ENCODE measurements at places on chromosomes 2 and 18.

DNA sequence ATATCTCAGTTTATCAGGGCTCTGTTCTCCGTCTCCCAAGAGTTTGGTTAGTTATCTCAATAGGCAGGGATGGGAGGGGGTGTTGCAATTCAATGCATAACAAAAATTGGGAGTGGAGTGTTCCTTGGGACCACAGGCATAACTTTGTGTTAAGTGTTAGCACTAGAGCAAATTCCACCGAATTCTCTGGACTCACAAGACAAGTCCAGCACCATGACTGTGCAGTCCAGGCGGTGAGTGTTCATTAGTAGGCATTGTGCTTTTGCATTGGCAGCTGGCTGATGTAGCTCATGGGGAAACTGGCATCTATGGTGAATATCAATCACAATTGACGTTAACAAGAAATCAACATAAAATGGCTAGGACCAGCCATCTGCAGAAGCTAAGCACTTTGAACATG, 79.0 kb upstream of the CABLES1 start:
- DNase-seq: no peak

DNA sequence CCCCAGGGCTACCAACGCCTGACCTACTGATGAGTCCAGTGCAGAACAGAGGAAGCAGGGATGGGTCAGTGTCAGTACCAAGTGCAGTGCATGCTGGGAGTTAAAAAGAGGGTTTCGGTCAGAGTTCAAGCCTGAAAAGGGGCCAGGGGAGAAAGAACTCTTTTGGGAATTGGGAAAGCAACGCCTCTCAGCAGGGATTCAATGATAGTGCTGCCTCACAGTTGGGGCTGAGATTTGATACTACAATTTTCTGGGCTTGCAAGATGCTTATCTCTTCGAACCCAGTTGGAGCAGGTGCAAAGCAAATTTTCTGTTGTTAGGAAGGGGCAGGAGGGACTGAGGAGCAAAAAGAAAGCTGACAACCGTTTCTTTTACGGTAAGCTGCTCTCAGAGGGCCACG, 82.6 kb downstream of the CERKL start:
- no peak for DNase-seq

DNA sequence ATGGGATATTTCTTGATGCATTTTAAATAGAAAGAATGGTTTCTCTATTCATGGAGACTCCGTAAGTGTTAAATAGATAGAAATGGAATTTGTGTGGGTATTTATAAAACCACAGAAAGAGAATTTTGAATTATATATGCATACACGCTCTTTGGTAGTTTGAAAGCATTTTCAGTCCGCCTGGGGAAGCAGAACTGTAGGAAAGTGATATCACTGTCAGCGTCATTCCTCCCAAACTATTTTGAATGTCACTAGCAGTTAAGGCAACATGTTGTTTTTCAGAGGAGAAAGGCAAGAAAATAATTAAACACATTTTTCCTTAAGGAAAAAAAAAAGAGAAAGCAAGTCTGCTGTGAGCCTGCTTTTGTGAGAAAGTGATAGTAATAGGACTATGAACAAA, 8.7 kb upstream of the ERMN start:
- DNase-seq: no peak

GRCh38 chr18:29157905-29158304, 981.0 kb upstream of the CDH2 start:
- no peak for DNase-seq

DNA sequence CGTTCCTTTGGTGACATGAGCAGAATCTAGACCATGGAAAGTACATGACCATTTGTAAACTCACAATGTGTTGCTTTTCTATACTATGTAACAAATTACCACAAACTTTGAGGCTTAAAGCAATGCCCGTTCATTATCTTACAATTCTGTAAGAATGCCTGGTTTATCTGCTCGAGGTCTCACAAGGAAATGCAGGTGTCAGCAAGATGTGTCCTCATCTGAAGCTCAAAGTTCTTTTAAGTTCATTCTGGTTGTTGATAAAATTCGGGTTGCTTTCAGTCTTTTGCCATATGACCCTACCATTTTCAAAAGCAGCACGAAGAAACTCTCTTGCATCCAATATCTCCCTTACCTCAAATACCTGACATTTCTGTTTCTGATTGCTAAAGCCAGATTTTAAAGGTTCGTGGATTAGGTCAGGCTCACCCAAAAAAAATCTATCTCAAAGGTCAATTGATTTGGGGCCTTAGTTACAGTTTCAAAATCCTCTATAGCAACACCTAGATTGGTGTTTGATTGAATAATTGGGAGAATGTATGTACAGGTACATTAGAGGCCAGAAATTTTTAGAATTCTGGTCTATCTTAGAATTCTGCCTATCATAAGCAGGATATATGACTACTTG, 125.9 kb downstream of the TMEM131 start:
- no peak for DNase-seq

DNA sequence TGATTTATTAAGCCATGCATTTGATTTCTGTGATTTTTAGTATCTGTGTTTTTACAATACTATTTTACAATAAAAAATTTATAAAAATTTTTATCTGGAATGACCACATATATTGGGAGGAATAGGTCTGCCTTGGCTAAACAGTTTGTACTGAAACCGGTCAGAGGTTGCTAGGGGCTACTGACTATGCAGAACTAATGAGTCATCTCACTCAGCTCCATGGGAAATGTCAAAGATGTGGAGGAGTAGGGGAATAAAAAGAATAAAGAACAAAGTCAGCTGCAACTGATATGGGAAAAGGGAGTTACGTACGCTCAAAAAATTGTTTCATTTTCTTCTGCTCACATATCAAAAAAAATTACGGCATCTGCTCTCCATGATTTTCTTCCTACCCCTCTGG, 8.6 kb upstream of the TMEM163 start:
- no peak for DNase-seq

DNA sequence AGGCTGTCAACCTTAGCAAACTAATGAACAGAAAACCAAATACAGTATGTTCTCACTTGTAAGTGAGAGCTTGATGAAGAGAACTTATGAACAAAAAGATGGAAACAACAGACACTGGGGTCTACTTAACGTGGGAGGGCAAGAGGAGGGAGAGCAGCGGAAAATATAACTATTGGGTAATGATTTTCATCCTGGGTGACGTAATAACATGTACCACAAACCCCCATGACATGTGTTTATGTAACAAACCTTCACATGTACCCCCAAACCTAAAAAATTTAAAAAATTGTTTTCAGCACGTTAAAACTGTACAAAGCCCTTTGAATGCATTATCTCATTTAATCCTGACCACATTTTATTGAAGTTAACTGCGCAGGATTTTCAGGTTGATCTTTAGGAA, 64.9 kb upstream of the RBMS1 start:
- DNase-seq: no peak

- no peak for DNase-seq
These were observed 156.3 kb upstream of the CCDC68 start for GRCh38 chr18:55115606-55116005.

DNA sequence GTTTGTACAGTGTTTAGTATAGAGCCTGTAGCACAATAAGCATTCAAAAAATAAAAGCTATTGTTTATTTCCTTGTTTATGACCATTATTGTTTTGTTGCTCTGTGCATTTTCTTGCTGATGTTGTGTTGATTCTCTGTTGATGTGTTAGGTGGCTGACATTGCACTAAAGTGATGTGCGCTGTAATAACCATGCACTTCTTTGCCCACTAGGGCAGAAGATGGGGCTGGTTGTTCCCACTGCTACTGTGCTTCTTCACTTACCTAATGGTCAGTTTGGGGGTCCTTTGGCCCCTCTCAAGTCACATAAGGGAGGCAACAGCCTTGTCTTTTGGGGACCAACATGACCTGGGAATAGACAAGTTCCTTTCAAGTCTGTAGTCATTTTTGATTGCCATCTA, 6.0 kb downstream of the SCG2 start:
- no peak for DNase-seq

GRCh38 chr18:22018366-22018765, 151.0 kb upstream of the GATA6 start:
- DNase-seq: no peak

- no peak for DNase-seq
These were observed 750.2 kb downstream of the CCDC85A start for GRCh38 chr2:56933976-56934375.

DNA sequence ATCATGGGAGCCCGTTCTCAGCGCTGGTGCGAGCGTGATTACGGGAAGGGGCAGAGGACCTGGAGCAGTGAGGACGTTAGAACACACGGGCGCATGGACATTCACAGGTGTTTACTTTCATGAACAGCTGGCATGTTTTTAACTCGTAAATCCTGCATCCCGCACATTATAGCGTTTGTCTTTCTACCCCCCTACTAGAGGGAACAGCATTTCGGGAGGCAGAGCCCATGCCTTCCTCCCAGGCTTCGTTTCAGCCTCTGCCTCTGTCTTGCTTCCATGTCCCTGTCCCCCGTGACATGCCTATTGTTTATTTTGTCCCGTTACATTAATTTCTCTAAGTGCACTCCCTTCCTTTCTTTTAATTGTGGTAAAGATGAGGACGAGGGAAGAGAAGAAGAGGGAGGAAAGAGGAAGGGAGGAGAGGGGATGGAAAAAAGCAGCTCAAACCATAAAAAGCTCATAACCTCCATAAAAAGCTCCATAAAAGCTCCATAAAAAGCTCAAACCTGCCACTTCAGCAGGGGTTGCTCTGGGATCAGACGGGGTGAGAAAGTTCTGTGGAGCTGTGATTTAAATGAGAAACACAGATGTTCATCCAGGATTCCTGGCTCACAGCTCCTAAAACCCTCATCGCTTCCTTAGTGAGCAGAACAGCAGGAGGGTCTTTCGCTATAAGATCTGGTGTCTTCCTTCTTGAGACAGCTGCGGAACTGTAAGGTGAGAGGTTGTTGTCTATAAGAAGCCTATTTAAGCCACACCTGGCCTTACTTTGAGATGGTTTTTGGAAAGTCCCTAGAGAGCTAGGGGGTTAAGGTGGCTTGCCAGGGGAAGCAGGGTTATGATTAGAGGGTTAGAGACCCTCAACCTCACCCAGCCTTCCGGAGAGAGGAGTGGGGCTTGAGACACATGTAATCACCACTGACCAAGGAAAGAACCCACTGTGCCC, 66.6 kb upstream of the SNTG2 start:
- DNase-seq: no peak

DNA sequence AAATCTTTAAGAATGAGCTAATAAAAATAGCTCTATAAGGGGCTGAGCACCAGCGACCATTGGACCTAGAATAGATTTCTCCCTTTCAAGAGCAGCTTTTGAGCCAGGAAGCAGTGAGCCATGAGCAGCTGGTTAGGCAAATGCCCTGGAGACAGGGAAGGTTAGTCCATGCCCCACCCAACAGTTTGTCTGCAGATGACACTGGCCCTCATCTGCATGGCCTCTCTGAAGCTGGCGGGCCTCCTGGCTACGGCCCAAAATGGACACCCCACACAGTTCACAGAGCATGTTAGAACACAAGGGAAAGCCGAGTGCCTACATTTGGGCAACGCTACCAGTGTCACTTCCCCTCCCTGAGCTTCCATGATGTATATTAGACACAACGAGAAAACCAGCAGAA, 201.1 kb downstream of the MGAT5 start:
- no peak for DNase-seq

- DNase-seq: no peak
These were observed 165.2 kb upstream of the KLF7 start for GRCh38 chr2:207330912-207331311.

GRCh38 chr2:165112133-165112573, 91.7 kb downstream of the SCN3A start:
- no peak for DNase-seq

DNA sequence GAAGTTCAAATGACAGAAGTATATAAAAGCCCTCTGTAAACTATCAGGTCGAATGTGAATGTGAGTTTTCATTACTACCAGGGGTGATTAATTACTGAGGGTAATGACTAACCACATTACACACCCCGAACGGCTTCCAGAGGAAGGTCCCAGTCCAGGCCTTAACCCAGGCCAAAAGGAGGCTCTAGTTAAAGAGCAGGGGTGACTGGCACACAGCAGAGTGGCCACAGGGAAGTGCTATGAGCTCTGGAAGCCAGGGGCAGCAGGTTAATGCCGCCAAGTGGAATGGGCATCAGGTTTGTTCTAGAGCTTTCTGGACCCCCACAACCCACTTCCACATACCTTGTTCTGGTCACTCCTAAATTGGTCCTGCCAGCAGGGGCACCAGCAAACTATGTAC, 87.7 kb downstream of the BCL11A start:
- no peak for DNase-seq

DNA sequence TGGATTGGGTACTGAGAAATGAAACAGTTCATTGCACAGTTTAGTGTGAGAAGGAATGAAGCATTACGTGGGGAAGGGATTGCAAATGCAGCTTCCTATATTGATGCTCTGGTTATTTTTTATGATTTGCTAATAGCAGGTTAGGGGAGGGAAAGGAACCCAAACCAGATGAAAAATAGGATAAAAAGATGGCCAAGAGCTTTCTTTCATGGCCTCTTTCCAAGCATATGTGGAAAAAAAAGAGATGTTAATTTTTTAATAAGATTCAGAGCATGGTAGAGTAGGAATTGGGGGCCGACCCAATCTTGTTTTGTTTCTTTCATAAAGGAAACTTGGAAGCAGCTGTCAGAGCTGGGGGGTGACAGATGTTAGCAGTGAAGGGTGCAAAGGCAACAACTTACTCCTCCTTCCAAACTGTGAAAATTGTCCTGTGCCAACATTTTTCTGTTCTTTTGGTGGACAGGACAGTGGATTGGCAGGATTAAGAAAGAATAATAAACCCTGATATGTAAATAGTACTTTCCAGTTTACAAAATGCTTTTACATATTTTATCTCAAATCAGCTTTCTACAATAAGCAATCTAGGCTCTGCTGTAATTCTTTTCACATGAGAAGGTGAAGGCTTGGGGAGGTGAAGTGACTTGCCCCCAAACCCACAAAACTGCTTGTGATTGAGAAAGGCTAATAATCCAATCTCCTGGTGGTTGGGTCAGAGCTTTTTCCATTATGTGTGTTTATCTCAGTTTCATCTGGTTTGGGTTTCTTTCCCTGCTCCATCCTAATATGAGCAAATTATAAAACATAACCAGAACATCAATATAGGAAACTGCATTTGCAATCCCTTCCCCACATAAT, 270.1 kb downstream of the ETAA1 start:
- DNase-seq: no peak

GRCh38 chr18:56097621-56098020, 509.6 kb upstream of the TCF4 start:
- no peak for DNase-seq

DNA sequence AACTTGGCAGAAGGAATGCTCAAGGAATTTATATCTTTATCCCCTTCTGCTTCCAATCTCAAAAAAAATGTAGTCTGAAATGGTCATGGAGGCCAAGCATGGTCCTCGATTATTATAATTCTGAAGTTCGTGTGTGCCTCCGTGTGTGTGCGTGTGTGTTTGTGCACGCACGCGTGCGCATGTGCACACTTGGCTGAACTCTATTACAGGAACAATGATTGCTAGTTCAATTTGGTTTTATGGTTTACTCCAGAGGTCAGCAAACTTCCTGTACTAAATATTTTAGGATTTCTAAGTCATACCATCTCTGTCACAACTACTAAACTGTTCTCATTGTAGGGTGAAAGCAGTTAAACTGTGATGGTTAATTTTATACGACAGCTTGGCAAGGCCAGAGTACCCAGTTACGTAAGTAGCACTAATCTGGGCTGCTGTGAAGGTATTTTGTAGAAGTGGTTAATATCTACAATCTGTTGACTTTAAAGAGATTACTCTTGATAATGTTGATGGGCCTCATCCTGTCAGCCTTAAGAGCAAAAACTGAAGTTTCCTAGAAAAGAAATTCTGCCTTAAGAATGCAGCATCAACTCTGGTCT, 5.8 kb upstream of the MARCHF7 start:
- peak; percentile 61 for DNase-seq

- DNase-seq: no peak
These were observed 87.0 kb downstream of the XDH start for GRCh38 chr2:31327505-31327904.

Data from cerebellar nuclear complex (tissue), 1 donor.